Sigmoid colon (tissue), 7 donors: ENCODE measurements at places on chromosomes 12 and 14. TPM values are rescaled to one million over a fixed set of nuclear protein-coding genes. Genes with fewer than 3 reads are reported as not detected.

- no peak overlapping the region for H3K27ac ChIP-seq
- H3K36me3 ChIP-seq: peaks cover 11% of the 10 kb centered on the region
- no peaks in the 10 kb centered on the region for H3K4me1 ChIP-seq
- no peaks in the 10 kb centered on the region for H3K27me3 ChIP-seq
- H3K4me3 ChIP-seq: no peak overlapping the region
- DNase-seq: no peak
Measured at GRCh38 chr12:11893998-11894397, 176.7 kb upstream of the BCL2L14 start.

- H3K27ac ChIP-seq: no peak overlapping the region
- H3K36me3 ChIP-seq: peaks cover 22% of the 10 kb centered on the region
- no peak overlapping the region for H3K4me3 ChIP-seq
- no peaks in the 10 kb centered on the region for H3K27me3 ChIP-seq
Measured at GRCh38 chr12:106328735-106329134, 26.2 kb downstream of the TCP11L2 start.

GRCh38 chr12:122363782-122364181 is 58.7 kb downstream of the CLIP1 start:
- no peak overlapping the region for H3K4me3 ChIP-seq
- H3K36me3 ChIP-seq: peaks cover 47% of the 10 kb centered on the region
- H3K27ac ChIP-seq: peak overlapping the region; percentile 19
- peaks cover 58% of the 10 kb centered on the region for H3K4me1 ChIP-seq

DNA sequence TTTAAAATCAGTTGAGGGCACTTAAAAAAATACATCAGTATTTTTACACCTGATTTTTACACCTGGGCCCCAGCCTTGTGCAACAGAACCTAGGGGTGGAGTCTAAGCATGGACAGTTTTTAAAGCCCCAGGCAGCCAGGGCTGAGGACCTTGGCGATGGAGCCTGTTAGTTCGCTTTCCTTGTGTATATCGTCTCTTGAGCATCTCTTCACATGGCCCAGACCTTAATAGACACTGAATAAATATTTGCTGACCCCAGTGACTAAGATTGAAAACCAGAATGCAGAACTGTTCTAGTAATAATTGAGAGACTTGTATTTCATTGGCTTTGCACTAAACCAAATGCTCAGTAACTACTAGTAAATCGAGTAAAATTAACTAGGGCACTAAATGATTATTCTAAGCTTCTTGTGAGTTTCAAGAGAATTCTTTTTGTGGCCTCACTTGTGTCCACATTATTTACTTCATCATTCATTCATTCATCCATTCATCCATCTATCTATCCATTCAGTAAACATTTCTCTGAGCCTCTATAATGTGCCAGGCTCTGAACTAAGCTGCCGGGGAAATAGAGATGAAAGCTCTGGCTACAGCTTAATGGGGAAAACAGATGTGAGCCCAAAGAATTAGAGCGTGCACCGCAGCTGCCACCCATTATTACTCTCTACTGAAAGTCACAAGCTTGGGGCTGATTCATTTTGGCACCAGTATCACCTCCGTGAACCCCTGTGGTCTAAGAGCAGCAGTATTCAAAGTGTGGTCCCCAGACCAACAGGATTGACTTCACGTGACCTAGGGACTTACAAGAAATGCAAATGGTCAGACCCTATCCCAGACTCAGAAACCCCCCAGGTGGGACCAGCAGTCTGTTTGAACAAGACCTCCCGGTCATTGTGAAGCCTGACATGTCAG is 30.7 kb upstream of the BCL7A start:
- H3K4me1 ChIP-seq: no peaks in the 10 kb centered on the region
- no peak overlapping the region for H3K27ac ChIP-seq
- no peak overlapping the region for H3K4me3 ChIP-seq

GRCh38 chr14:95097385-95097784 is 59.9 kb downstream of the DICER1 start:
- peaks cover 8% of the 10 kb centered on the region for H3K36me3 ChIP-seq
- no peak overlapping the region for H3K4me3 ChIP-seq
- peaks cover 44% of the 10 kb centered on the region for H3K4me1 ChIP-seq
- no peak for DNase-seq

DNA sequence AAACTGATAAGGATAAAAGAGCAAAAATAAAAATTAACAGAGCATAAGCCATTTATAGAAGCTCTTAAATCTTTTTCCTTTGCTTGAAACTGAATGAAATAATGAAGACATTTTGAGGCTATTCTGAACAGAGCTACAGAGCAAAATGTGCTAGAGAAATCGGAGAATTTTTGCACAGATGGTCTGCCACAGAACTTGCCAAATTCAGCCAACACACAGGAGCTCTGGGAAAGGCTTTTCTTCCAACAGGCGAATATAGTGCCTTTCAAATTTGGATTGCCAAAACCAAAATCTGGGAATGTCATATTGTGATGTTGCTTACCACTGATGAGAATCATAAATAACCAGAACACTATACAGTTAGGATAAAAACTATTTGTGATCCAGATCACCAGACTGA is 406.3 kb downstream of the RPL10L start:
- H3K4me3 ChIP-seq: no peak overlapping the region
- no peaks in the 10 kb centered on the region for H3K36me3 ChIP-seq
- no peaks in the 10 kb centered on the region for H3K27me3 ChIP-seq
- H3K27ac ChIP-seq: no peak overlapping the region

- no peaks in the 10 kb centered on the region for H3K4me1 ChIP-seq
- no peak overlapping the region for H3K27ac ChIP-seq
- no peak overlapping the region for H3K4me3 ChIP-seq
- H3K27me3 ChIP-seq: no peaks in the 10 kb centered on the region
- no peak for DNase-seq
Measured at GRCh38 chr12:128068211-128068610, 198.8 kb upstream of the TMEM132C start.

GRCh38 chr14:22778084-22778483 is 11.6 kb downstream of the OXA1L start:
- H3K36me3 ChIP-seq: no peaks in the 10 kb centered on the region
- H3K4me3 ChIP-seq: no peak overlapping the region
- no peak for DNase-seq
- H3K4me1 ChIP-seq: no peaks in the 10 kb centered on the region
- no peak overlapping the region for H3K27ac ChIP-seq
- H3K27me3 ChIP-seq: no peaks in the 10 kb centered on the region

DNA sequence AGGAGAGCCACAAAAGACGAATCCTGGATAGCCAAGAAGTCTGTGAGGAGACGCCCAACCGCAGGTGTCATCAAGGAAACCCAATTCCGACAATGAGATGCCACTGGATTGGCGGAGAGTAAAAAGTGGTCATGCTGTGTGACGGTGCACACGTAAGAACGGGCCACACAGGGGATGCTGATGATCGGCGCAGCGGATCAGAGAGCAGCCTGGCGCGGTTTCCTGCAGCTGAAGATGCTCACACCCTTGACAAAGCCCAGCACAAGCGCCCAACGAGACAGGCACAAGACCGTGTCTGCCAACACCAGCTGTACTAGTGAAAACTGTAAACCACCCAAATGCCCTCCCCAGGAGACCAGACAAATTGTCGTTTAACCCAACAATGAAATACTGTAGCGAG is 55.8 kb downstream of the CCDC85C start:
- H3K27ac ChIP-seq: peak overlapping the region; percentile 64
- peaks cover 97% of the 10 kb centered on the region for H3K4me1 ChIP-seq
- H3K4me3 ChIP-seq: no peak overlapping the region
- H3K27me3 ChIP-seq: no peaks in the 10 kb centered on the region
- no peaks in the 10 kb centered on the region for H3K36me3 ChIP-seq

BCL7A gene
- 1.2 TPM for polyA plus RNA-seq

NCKAP5L gene
- 5.8 TPM for polyA plus RNA-seq

KRT80 gene
- 0.34 TPM for polyA plus RNA-seq

TGFB3 gene
- polyA plus RNA-seq: 5.8 TPM

VWF gene
- polyA plus RNA-seq: 0.60 TPM
